ENCODE measurements at places on chromosomes 3 and 15.
A peak's percentile ranks its signal among the peaks of the same experiment; 100 is the strongest.

DNA sequence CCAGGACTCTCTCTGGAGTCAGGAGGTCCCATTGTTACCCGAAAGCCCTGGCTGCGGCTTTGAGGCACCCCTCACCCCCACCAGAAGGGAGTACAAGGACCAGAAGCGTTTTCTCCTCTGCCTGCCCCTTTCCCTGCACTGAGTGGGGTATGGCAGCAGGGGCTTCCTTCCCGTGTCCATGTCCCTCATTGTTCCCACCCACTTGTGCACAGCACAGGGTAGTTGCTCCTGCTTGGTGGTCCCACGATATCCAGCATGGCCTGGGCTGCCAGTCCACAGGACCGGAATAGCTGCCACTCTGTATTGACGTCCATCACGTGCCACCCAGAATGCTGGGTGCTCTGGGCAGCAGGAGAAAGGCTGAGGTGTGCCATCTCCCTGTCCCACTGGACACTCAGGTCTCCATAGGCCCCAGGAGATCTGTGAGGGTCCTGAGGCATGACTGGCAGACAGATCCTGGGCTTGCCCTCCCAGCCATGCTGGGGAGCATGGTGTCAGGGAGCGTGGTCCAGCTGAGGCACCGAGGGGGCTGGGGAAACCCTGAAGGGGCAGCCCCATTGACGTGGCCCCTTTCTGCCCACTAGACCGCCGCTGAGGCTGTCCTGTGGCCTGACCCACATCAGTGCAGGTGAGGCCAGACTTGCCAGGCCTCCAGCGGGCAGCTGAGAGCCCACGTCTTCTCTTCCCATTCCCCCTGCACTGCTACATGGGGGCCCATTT is 45.3 kb upstream of the SEC22A start:
- no peak for DNase-seq

DNA sequence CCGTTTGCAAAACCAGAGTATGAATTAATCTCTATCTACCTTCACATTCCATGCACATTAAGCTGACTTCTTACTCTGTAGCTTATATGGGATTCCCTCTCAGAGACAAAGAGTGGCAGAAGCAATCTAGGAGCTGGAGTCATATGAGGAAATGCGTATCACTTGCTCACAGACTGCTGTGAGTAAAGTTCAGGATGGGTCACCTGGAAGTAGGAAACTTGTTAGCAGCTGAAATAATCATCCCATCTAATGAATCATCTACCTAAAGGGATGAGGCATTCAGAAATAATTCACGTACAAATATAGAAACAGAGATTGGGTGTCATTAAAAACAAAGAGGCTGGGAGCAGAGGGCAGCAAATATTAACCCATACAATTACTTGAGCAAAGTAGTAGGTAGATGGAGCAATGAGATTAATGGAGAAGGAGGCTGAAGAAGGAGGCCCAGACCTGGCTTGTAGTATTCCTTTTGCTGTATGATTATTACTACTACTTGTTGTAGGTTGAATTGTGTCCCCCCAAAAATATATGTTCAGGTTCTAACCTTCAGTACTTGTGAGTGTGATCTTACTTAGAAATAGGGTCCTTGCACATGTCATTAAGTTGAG is 866.3 kb downstream of the ROBO2 start:
- DNase-seq: no peak

GRCh38 chr15:36965570-36966342 is 134.6 kb downstream of the MEIS2 start:
- no peak for DNase-seq

- no peak for DNase-seq
These were observed 2.4 kb downstream of the ATP1B3 start for GRCh38 chr3:141878817-141879216.

GRCh38 chr3:447671-448070 is 251.1 kb downstream of the CHL1 start:
- no peak for DNase-seq

- no peak for DNase-seq
These were observed 2.4 kb downstream of the ANPEP start for GRCh38 chr15:89812011-89812846.

DNA sequence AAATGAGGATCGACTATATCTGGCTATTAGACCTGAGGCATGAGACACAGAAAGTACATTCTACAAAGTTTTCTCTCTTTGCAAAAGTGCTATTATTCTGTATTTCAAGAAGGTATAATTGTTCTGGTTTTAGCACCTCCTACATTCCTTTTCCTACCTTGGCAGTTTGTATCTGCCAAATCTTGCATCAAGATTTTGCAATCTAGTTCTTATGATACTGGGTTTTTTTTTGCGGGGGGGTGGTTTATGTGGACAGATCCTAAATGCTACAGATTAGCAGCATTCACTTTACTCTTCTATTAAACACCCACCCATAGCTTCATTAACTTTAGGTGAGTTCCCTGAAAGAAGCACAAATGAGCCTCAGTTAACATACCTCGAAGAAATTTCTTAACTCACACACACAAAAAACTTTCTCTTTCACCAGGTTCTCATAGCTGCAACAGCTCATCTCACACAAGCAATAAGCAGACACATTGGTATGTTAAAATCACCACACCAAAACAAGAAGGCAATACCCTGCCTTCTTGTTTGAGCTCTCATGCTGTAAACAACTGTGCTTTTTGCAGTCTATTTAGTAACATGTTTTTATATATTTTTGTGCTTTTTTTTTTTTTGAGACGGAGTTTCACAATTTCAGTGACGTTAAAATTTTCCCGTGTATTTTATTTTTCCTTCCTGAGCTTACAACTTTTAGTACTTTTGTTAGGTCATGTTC is 73.0 kb upstream of the VGLL4 start:
- no peak for DNase-seq

GRCh38 chr3:119401503-119402440 is 61.6 kb downstream of the TMEM39A start:
- no peak for DNase-seq

DNA sequence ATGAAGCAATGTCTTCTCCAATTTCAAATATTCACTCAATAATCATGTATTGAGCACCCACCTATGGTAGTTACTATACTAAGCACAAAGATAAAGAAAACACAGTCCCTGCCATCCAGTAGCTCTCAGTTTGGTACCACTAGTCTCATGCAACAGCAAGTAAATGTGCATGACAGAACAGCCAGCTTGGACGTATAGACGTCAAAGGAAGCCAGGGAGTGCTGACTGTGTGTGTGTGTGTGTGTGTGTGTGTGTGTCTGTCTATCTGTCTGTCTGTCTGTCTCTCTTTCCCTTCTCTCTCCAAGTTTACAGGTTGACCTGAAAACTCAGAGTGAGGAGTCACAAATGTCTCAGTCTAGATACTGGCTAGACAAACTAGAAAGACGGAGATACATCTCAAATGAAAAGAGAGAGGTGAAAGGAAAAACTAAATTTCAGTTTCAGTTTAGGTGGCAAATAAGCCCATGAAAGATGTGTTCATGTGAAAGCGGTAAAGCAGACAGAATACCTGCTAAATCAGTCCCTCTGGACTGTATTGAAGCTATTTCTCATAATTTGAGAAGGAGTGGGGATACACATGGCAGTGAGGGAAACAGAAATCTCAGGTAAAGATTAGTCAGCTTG is 141.1 kb upstream of the PTPRG start:
- no peak for DNase-seq

GRCh38 chr3:177591379-177591778 is 394.1 kb upstream of the TBL1XR1 start:
- DNase-seq: no peak

- no peak for DNase-seq
These were observed 6.1 kb upstream of the CDCP1 start for GRCh38 chr3:45152307-45152706.

DNA sequence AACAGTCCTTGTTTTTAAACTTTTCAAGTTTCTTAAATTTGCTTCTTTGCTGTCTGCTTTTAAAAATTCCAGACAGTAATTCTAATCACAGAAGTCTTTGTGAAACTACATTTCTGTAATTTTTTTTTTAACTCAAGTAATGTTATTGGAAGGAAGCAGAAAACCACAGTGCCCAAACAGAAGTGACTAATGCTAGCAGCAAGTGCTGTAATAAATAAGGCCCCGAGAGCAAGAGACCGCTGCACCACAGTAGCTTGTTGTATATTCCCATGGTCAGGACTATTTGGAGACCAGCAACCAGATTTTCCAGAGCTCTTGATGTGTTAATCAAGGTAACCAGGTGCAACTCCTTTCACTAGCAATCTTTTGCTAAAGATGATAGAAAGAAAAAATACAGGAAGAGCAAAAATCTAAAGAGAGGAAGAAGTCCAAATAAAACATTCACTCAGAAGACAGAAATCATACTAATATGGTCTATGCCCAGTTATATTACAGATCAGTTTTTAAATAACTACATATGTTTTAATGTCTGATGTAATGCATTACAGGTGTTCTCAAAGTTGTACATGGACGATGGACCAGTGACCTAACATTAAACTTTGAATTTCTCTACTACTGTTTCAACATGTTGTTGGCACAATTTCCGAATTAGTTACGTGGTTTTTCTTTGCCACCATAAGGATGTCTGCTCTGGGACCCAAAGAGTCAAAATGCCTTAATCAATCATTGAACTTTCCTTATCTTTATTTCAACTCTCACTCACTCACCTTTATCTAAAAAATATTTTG is 36.4 kb downstream of the WWTR1 start:
- no peak for DNase-seq

DNA sequence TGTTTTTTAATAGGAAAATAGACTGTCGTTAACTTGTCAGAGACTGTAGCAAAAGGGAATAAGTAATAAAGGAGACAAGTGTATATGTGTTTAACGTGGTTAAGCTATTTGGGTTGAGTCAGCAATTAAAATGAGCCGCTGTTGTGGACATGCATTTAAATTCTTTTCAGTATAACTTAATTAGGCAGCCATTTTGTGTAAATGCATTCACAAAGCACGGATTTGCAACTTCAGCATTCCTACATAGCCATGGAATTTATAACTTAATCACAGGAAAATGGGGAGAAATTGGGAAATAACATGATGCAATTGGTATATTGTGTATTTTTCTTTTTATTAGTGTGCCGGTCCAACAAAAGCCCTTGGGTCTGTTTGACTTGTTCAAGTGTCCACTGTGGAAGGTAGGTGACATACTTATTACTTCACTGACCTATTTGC is 27.9 kb downstream of the USP3 start:
- DNase-seq: no peak

- DNase-seq: peak; percentile 58
These were observed 118.7 kb upstream of the SMAD3 start for GRCh38 chr15:66946578-66947164.

- DNase-seq: peak; percentile 96
These were observed at the start of gene UNC45A for GRCh38 chr15:90934949-90935751. UNC45A (plus strand) TSS chr15:90935285; CDS start chr15:90935325, 40 bp downstream.

GRCh38 chr3:194833114-194833910 is 147.6 kb downstream of the FAM43A start:
- DNase-seq: no peak

DNA sequence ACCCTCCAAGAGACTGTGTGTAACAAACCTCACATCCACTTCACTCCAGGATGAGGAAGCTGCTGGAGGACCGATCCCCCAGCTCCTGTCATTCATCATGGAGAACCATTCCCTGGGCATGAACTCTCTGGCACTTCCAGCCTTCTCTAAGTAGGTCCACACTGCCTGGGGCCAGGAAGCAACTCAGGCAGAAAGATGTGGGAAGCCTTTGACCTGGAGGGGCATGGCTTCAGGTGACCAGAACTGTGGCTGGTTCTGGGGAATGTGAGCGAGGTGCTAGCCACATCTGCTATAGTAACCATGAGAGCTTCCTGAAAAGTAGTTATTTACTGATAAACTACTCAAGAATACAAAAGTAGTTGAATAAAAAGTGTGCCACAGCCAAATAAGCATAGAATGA is 173.7 kb upstream of the CTDSPL start:
- no peak for DNase-seq

DNA sequence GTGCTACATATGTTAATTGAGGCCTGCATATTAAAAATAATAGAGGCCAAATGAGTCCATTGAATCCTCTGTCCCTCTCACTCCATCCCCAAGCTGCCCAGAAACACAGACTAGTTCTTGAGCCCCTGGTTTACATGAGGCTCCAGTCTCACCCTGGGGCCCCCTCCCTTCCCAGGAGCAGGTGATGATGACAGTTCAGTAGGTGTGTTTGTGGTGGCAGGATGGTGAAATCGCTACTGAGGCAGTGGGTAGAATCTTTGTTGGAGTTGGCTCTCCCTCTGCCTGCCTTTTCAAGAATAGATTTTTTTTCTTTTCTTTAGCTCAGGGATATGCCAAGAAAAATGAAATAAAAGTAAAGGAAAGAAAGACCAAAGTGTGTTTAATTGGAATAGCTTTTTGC is 288.7 kb downstream of the EPHB1 start:
- no peak for DNase-seq

DNA sequence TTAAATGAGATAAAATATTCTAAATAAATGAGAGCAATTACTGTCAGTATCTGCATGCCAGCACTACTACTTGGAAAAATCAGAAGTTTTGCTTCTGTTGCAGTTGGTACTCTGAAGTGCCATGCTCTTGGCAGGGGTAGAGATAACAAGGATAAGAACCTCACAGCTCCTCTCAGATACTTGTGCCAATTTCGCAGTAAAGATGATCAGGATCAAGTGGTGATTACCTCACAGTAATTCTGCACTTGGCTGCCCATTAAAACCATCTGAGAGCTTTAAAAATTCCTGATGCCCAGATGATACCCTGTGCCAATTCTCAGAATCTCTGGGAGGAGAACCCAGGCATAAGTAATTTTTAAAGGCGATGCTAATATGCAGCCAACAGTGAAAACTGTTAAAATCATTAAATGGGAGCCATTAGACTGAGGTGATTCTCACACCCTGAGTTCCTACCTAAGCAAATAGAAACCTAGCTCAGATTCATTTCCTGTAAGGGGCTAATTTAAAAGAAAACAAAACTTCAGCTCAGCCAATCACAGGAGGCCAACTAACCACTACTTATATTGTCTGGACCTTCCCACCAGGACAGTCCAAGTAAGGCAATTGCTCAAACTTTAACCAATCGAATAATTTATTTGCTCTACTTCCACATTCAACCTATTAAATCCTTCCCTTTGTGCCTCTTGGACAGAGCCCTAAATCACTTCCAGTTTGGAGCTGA is 171.2 kb downstream of the KCNMB2 start:
- DNase-seq: no peak

GRCh38 chr3:29889215-29889614 is 608.3 kb downstream of the RBMS3 start:
- no peak for DNase-seq

GRCh38 chr15:78329625-78330024 is 10.5 kb upstream of the CRABP1 start:
- DNase-seq: no peak

DNA sequence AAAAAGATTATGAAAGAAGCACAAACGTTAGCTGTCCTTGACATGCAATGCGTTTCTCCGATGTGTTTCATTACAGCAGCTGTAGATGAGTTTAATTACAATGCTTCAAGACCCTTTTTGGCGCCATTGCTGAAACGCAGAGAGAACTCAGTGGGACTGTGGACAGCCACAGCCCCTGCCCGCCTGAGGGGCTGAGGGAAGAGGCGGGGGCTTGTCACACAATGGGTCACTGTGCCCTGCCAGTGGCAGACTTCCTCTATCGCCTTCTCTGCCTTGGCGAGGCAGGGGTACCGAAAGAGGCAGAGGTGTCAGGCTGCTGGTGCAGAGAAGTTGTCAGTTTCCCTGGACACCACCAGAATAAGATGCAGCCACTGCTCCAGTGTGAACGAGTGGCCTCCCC is 252.0 kb downstream of the NR2F2 start:
- DNase-seq: no peak
